Esophagus muscularis mucosa (tissue), 4 donors: ENCODE measurements at places on chromosomes 1 and 21. TPM values are rescaled to one million over a fixed set of nuclear protein-coding genes. Genes with fewer than 3 reads are reported as not detected.

DNA sequence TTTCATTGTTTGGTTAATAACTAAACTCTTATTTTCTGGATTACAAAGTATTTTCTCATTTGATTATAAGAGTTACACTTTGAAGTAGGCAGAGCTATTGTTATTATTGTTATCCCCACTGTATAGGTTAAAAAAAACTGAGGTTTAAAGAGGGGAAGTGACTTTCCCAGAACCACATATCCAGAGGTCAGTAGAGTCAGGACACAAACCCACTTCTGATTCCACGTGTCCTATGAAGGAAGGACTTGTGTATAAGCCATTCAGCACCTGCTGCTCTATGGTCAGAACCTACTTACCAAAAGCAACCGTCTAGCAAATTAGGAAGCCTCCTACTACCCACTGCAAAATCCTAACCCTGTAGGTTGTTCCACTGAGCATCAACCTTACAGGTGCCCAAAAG lies 291.3 kb downstream of the TM2D1 start:
- peak; percentile 26 for DNase-seq
- no peaks in the 10 kb centered on the region for H3K36me3 ChIP-seq
- peaks cover 51% of the 10 kb centered on the region for H3K4me1 ChIP-seq
- no peak overlapping the region for H3K4me3 ChIP-seq
- H3K27ac ChIP-seq, result peak overlapping the region; percentile 37

DNA sequence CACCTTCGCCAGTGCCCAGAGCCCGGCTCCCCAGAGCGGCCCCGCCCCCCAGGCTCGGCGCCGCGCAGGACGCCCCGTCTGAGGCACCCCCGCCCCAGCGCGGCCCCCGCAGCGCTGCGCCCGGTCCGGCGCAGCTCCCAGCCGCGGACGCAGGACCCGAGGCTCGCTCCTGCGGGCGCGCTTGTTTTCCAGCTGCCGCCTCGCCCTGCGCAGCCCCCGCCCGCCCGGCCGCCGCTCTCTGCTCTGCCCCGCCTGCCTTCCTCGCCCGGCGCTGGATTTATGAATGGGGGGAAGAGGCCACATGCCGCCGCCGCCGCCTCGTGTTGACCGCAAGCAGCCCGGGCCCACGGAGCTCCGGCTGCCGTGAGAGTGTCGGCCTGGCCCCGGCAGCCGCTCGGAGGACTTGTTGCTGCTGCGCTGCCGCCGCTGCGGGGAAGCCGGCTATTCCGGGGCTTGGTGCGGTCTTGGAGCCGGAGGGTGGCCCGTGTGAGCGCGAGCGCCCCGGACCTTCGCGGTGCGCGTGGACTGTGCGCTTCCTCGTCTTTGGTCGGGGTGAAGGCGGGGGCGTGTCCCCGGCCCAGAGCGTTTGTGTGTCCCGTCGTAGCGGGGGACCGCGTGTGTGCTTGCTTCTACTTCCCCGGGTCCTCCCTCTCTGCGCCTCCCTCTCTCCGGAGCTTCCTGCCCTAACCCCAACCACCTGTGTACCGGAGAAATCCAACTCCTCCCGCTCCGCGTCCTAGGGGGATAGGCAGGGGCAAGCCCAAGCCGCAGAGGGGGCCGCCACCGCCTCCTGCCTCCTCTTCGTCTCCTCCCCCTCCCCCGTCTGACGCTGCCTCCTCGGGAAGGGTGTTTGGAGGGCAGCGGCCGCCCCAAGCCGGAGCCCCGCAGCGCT lies 736 bp downstream of the KCNC4 start:
- H3K4me1 ChIP-seq, result peaks cover 62% of the 10 kb centered on the region
- peak overlapping the region; percentile 84 for H3K27ac ChIP-seq
- no peaks in the 10 kb centered on the region for H3K27me3 ChIP-seq
- H3K36me3 ChIP-seq, result peaks cover under 1% of the 10 kb centered on the region

Gene LEFTY1
- not detected for total RNA-seq

Gene FAM167B
- total RNA-seq, result 6.7 TPM

DNA sequence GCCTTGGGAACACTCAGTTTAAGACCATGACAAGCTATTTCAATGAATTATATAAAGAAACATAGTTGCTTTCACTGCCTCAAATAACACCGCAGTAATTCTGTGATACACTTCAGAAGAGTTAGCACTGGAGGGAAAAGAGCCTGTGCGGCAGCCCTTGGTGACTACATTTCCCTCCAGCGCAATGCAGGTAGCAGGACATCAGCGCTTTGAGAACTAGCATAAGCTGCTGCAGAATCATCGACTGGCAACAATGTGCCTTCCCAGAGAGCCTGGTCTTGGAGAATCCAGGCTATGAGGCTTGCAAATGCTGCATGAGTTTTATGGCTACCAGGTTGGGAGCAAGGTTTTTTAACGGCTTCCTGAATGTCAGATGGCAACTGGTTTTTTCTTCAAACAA lies 7.5 kb downstream of the NRIP1 start:
- H3K4me1 ChIP-seq, result peaks cover 75% of the 10 kb centered on the region
- H3K27me3 ChIP-seq, result no peaks in the 10 kb centered on the region
- no peak for DNase-seq
- no peaks in the 10 kb centered on the region for H3K36me3 ChIP-seq
- H3K4me3 ChIP-seq, result peak overlapping the region; percentile 8

- DNase-seq, result no peak
- no peaks in the 10 kb centered on the region for H3K36me3 ChIP-seq
- H3K27me3 ChIP-seq, result no peaks in the 10 kb centered on the region
- H3K4me3 ChIP-seq, result peak overlapping the region; percentile 12
These were observed 24.1 kb upstream of the ALDH4A1 start for GRCh38 chr1:18926315-18927081.

Gene UBASH3A
- total RNA-seq, result 0.78 TPM

Gene HSPB7
- 343 TPM for total RNA-seq

GRCh38 chr1:229396585-229397206 lies 37.2 kb downstream of the ACTA1 start:
- no peak for DNase-seq
- H3K4me3 ChIP-seq, result no peak overlapping the region
- no peaks in the 10 kb centered on the region for H3K36me3 ChIP-seq
- H3K4me1 ChIP-seq, result no peaks in the 10 kb centered on the region
- H3K27ac ChIP-seq, result no peak overlapping the region
